AG04450 (cell line): ENCODE measurements at places on chromosomes 16 and 17.

- no peak for DNase-seq
These were observed 969.7 kb downstream of the CDH11 start for GRCh38 chr16:64151990-64152767.

DNA sequence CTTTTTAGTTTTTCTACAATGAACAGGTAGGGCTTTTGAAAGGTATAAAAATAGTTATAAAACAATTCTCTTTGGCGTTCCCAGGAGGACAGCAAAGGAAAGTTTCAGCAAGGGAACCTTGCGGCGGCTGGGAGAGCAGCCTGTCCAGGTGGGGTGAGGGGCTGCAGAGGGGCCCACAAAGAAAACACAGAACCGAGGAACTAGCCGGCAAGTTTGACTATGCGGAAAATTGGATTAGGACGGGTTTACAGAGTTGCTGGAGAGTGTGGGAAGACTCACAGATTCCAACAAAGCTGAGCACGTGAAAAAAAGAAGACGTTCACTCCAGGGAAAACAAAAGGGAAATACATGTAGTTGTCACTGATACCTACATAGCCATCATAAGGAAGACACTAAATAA, 40.2 kb upstream of the METTL16 start:
- no peak for DNase-seq

DNA sequence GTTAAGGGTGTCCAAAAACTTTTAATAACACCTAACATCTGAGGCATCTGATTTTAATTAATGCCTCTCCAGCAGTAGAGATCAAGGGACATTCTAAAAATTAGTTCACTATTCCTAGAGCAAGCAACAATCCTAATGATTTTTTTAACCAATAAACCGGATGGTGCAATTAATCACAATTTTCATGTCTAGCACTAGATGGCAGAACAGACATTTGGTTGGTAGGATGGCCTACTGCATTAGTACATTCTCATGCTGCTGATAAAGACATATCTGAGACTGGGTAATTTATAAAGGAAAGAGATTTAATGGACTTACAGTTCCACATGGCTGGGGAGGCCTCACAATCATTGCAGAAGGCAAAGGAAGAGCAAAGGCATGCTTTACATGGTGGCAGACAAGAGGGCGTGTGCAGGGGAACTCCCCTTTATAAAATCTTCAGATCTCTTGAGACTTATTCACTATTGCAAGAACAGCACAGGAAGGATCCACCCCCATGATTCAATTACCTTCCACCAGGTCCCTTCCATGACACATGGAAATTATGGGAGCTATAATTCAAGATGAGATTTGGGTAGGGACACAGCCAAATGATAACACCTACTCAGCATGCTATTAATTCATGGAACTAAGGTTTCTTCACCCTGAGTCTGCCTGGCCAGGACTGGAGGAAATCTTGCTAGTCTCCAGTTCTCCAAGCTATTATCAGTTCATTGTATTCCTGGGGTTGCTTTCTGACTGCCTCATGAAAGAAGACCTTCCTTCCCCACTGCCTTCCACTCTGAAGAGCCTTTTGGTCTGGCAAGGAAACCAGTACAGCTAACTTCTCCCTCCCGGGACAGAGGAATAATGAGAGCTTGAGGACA, 24.8 kb downstream of the HS3ST3A1 start:
- DNase-seq: no peak

GRCh38 chr16:80947708-80948625, 58.7 kb downstream of the CMC2 start:
- DNase-seq: no peak

DNA sequence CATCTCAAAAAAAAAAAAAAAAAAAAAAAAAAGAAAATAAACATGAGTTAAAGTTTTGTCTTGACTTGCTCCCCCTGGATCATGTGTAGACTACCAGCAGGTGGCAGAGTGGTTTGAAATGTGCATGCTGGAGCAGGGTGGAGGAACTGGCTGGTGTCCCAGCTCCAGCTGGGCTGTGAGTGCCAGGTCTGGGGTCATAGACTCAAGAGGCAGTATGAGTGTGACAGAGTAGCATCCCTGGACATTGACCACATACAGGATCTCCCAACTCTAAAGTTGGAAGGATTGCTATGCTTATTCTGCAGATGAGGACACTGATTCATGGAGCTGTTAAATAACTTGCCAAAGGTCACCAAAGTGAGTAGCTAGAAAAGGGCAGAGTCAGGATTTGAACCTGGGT, 198.0 kb upstream of the MPHOSPH6 start:
- DNase-seq: no peak

GRCh38 chr16:58415003-58415402, 22.7 kb downstream of the GINS3 start:
- DNase-seq: no peak
